AG08395 (cell line): ENCODE measurements at places on chromosomes 4 and X.

- no peak for DNase-seq
These were observed 12.1 kb downstream of the ACSL4 start for GRCh38 chrX:109720947-109721346.

GRCh38 chrX:36575670-36576069 is 432.5 kb upstream of the FAM47C start:
- DNase-seq, result no peak

DNA sequence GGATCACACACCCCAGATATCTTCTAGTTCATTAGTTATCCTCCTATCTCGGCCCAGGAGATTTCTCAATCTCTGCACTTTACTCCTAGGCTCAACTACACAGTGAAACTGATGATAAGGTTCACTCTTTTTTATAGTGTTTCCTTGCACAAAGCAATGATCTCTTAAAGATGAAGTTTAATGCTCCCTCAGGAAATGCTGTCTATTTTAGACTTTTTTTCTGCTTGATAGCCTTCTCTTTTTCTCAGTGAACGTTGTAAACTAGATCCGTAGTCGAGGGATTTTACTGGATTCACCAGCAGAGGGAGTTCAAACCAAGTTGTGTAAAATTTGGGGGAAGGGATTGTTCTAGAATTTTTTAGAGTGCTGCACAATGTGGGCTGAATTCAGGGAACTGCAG is 269.6 kb downstream of the GBA3 start:
- peak; percentile 59 for DNase-seq

DNA sequence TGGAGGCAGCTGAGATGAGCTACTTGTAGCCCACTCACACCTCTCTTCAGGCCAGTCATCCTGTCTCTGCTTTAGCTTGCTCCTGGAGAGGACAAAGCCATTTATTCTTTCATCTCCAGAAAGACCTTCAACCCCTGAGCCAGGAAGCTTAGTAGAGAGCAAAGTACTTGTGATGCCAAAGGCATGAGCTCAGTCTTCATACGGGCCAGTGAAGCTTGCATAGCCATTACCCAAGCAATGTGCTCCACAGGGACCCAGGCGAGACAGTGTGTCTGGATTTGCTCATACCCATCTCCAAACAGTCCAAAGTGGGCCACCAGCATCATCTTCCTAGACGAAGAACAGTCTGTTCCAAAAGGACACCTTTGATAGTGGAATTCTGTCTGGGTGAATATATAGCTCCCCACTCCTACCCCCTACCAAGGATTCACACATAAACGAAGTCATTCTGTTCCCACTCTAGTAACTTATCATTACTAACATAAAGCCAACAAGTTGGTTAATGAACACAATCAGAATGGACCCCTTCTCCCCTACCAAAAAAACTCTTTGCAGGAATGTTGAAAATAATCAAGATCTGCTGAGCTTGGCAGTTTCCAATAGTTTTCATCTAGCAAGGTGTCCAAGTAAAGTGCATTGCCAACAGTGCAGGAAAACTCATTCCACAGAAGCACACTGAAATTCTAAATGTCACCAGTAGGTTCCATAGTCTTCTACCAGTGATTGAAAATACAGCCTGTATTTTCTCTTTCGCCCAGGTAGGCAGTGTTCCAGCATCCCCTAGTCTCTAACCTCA is 6.7 kb downstream of the TNMD start:
- no peak for DNase-seq

- DNase-seq, result no peak
These were observed 15.2 kb downstream of the RUFY3 start for GRCh38 chr4:70737006-70737405.

DNA sequence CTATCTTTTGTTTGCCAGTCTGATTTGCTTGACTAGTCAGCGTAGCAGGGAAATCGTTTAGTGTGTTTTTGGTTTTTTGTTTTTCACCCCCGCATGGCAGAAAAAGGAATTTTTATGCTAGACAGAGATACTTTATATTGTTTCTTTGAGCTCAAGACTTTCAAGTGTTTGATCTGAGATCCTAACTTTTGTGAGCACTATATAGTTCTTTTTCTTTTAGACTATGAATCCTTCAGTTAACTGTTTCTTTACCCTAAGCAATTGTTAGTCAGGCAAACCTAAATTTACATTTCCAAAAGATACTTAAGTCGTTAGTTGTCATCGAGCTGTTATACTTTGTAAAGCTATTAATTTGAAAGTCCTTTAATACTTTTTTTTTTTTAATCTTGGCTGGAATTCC is 73.3 kb downstream of the RAP1GDS1 start:
- DNase-seq, result no peak

DNA sequence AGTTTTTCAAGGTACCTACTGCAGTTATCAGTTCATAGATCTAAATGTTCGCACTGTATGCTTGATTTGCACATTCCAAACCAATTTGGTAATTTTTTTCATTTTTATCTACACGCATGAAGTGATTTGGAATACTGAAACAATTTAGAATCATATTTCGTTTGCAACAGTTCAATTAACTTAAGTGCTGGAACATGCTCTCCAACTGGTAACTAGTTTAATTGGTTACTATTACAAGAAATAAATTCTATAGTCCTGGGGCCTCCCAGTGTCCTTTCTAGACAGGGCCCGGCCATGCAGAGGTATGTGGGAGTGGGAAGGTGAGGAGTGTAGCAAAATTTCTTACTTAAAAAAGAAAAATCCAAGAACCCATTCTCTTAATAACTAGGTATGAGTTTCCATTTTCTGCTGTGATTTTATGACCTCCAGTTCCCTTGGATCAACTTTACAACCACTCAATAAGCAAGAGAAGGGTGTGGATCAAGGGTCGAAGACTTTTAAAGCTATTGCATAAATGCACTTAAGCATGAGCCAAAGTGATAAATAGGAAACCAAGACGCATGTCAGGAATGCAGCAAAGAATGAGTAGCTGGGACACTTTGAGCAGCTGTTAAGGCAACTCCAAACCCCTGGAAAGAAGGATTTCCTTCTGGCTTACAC is 106.9 kb downstream of the PPARGC1A start:
- no peak for DNase-seq

DNA sequence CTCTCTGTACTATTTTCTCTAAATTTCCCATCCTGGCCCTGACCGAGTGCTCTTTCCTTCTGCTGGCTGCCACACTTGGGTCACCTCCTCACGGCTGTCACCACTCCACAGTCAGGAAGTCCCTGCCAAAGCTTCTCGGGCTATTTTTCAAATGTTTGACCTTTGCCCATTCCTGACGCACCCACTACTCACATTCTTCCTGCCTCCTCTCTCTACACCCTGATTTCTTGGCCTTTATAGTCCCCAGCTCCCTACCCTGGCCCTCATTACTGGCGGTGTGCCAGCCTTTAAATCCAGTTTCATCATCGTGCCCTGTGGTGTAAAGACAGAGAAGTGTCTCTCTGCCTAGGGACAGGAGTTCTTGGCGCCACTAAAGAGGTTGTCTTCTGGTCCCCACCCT is 46.4 kb upstream of the GATB start:
- no peak for DNase-seq
